Stimulated activated CD4-positive, alpha-beta T cell treated with anti-CD3 and anti-CD28 coated beads, Interleukin-1b, Interleukin-23, amount 100 ng/mL, for 4 hours (primary cell): ENCODE measurements at places on chromosomes 7 and 10.
A peak's percentile ranks its signal among the peaks of the same experiment; 100 is the strongest.

DNA sequence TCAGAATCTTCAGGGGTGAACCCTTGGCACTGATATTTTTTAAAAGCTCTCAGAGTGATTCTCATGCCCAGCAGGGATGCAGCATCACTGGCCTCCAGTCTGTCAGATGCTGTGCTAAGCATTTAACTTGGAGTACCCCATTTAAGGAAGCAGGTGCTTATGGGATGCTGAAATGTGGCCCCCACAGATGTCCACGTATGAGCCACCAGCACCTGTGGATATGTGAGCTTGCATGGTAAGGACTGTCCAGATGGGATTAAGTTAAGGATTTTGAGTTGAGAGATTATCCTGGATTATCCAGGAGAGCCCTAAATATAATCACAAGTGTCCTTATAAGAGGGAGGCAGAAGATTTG, 17.7 kb downstream of the CHST3 start:
- no peak for DNase-seq

GRCh38 chr7:28738412-28738811, 219.7 kb downstream of the TRIL start:
- no peak for DNase-seq

DNA sequence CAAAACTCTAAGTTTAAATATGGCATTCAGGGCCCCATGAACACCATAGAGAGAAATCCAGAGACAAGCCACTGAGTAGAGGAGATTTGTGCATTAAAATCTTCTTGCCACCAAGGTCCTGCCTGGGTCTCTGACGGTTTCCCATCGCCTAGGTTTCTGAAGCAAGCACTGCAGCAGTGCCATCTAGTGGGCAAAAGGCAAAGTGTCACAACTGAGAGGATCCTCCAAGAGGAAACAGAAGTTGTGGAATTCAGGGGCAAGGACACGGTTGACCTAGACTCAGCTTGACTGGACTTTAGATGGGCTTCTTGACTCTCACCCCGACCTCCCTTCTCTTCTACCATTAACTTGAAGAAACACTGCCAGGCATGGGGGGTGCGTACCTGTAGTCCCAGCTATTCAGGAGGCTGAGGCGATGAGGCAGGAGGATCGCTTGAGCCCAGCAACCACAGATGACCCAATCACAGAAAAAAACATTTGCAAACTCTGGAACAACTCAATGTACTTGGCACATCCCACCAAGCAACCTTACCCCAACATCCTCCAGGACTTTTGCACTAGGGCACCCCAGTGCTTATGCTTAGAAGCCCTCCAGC, 604.1 kb downstream of the GALNT17 start:
- peak; percentile 6 for DNase-seq

- no peak for DNase-seq
Measured at GRCh38 chr10:54609423-54609822, 191.6 kb downstream of the PCDH15 start.

DNA sequence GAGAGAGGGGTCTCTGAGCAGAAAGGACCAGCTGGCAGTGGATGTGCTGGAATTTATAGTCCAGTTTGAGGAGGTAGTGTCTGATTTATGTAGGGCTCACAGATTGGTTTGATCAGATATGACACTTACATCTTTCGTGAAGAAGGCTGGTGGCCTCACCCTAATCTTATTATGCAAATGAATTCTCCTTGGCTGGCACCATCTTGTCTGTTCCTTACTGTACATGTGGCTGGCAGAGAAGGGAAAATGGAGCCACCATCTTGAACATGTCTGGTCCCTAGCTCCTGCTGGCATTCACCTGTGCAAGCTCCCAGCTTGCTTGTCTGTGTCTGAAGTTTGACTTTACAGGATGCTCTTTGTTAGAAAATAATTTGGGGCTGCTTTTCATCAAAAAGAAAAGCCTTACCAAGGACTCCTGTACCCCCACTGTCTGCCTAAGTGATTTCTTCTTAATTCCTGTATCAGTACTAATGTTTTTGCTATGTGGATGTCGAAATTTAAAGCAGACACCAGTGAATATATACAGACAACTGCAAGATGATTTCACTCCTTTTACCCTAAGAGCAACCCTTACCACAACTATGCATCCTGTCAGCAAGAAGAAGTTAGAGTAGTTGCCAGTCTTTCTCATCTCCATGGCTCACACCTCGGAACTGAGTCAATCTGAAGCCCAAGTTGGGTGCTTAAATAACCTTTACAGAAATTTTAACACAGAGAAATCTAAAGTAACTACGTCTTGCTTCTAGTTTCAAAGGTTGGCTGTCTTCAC, 322.0 kb upstream of the SEMA3D start:
- no peak for DNase-seq

DNA sequence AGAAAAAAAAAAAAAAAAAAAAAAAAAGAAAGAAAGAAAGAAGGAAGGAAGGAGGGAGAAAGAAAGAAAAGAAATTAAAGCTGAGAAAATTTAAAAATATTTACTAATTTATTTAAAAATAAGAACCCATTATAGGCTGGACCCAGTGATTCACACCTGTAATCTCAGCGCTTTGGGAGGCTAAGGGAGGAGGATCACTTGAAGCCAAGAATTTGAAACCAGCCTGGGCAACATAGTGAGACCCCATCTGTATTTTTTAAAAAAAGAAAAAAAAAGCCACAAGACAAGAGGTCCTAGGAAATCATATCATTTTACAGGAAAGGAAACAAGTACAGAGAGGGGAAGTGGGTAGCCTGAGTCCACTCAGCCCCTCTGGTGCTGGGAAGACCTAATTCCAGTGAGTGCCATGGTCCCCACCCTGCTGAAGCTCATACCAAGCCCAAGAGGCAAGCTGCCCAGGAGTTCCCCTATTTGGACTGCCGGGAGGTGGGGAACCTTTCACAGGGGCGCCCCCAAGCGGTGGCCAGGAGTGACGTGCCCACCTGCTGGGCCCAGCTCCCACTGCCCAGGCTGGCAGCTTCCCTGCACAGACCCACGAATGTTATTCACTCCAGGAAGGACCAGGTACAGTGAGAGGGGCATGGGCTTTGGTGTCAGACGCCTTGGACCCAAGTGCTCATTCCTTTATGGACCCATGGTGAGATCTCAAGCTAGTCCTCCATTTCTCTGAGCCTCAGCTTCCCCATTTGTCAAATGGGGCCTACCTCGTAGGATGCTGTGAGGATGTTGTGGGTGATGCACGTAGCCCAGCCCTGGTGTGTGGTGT, 133.6 kb downstream of the ZMIZ1 start:
- DNase-seq, result peak; percentile 30

DNA sequence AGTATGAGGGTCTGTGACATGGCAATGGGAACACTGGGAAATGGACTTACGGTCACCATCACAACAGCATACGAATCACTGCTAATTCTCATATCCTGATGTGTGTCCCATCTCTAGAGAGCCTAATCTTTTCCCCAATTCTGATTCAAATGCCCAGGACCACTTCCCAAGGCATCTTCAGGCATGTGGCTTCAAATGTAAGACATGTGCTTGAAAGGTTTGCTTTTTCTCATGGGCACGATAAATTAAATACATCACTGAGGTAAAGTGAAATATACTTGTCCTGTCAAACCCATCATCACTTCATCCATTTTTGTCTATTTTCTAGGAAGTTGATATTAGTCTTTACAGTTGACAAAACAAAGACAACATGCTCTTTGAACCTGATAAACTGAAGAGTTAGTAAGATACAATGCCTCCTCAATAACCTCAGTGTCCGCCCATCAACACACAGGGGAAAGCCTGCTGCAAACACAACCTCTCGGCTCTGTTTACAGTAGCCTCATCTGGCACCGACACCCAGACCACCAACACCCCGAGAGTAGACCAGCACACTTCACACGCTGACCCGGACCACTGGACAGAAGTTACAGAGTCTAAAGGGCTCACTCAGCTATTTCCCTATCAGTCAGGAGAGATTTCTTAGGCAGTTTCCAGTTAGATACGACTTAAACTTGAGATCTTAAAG, 24.8 kb downstream of the GRB10 start:
- DNase-seq, result no peak

GRCh38 chr10:99793819-99794218, 11.4 kb downstream of the ABCC2 start:
- no peak for DNase-seq

- DNase-seq, result no peak
Measured at GRCh38 chr10:125054669-125055268, 105.6 kb downstream of the CTBP2 start.

- no peak for DNase-seq
Measured at GRCh38 chr10:31507427-31507826, 188.4 kb downstream of the ZEB1 start.

DNA sequence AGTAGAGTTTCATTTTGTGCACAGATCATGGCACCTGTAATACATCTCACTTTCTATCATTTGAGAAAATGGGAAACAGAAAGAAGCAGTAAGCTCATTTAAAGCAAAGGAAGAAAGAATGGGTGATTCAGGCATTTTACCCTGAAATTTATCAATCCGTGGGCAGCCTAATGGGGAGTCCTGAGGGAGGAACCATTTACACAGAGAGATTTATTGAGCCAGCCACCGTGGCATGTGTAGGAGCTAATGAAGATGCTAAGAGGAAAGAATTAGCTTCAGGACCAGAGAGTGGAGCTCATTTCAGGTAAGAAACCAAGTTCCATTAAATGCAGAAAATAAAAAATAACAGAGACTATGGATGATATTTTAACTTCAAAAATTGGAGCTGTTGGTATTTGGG, 443.4 kb upstream of the COBL start:
- DNase-seq, result no peak
